Suppressor macrophage (primary cell): ENCODE measurements at places on chromosomes 11 and 22.

GRCh38 chr11:12993626-12994025 lies 15.5 kb upstream of the RASSF10 start:
- DNase-seq = no peak

GRCh38 chr11:3835751-3836150 lies 5.0 kb downstream of the RHOG start:
- DNase-seq = peak; percentile 60

DNA sequence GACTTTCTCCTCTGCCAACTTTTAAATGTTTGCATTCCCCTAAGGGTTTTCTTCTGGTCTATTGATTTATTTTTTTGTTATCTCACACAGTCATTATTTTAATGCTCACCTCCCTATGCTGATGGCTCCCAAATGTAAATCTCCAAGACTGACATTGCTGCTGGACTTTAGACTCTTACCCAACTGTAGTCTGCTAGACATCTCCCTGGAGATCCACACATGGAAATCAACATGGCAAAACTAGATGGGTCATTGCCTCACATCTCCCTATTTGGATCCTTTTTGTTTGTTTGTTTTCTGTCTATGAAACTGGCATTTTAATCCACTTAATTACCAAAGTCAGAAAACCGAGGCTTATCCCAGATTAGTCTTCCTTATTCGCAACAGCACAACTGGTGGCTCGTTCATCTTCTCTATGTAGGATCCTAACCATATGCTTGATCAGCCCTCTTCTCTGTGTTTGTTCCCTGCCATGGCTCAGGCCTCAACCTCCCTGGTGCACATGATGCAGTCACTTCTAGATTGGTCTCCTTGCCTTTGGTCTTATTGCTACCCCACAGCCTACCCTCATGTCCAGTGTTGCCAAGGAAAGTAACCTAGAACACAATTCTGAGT lies 37.3 kb downstream of the SC5D start:
- DNase-seq = no peak

- DNase-seq = no peak
Observed at GRCh38 chr22:40147388-40148176, 30.1 kb upstream of the TNRC6B start.

GRCh38 chr11:102846292-102846691 lies 2.9 kb upstream of the MMP3 start:
- no peak for DNase-seq

DNA sequence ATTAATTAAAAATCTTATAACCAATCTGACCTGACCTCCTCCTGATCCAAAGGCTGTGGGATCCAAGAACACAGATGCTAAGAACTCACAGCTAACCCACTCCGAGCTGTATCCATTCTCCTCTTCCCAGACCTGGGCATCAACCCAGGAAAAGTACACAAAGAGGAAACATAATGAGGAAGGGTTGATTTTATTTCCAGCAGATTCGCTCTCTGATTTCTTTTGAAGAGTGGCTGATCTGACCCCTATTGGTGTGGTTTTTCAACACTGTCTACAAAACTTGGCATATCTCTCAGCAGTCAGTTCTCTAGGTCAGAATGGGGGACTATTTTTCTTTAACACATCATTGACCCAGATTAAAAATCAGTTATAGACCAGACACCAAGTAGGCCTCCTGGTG lies 201.9 kb upstream of the UBASH3B start:
- DNase-seq = no peak

DNA sequence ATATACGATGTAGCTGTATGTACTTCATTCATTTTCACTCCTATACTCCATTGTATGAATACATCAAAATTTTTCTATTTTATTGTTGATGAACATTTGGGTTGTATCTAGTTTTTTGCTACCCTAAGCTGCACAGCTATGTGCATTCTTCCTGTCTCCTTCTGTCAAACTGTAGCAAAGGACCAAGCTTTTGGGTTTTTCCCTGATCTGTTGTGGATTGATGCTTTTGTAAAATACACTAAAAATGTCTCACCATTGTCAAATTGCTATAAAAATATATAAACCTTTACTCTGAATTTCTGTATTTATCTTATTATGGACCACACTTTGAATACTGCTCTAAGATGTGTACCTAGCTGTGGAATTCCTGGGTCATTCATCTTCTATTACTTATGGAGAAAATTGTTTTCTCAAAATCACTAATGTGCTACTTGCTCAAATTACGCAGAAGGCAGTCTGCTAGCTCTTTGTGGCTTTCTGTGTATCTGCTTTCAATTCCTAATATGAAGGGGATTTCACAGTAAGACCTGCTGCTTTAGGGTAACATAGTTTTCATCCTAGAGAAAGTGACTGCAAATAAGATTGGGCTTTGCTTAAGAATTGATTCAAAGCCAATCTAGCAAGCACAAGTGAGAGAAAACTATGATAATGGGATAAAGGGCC lies 123.4 kb downstream of the CYP2R1 start:
- DNase-seq = no peak

- DNase-seq = no peak
Observed at GRCh38 chr11:61691380-61692156, 11.4 kb downstream of the DAGLA start.

DNA sequence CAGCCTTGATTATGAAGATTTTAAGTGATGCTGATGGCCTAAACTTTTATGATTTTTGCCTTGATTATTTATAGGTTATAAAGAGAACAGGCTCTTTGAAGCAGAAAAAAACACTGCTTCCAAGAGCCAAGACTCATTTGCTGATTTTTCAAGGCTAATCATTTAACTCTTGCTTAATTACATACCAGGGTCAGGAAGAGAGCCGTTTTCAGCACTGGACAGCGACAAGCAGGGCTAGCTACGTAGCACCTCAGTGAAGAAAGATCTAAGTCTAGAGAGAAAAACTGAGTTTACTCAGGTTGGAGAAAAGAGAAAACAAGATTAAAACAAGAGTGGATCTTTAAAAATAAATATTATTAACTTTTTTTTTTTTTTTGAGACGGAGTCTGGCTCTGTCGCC lies 615.4 kb upstream of the B3GAT1 start:
- DNase-seq = peak; percentile 10

DNA sequence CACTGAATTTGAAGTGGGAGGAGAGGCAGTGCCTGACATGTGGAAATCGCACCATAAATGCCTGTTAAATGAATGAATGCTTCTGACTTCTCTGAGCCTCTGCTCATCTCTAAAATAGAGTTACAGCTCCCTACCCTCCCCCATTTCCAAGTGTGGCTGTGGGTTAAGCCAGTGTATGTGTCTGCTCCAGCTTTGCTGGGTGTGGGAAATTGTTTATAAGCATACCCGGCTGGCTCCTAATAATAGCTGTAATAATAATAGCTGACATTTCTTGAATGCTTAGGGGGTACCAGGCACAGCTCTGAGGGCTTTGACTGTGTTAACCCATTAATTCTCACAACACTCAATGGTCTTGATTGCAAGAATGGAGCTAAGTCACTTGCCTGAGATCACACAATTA lies 7.0 kb upstream of the FCHSD2 start:
- DNase-seq = no peak

GRCh38 chr11:48044577-48044976 lies 64.2 kb downstream of the PTPRJ start:
- DNase-seq = peak; percentile 84

GRCh38 chr11:84800755-84801346 lies 826.3 kb downstream of the DLG2 start:
- no peak for DNase-seq

GRCh38 chr22:27730641-27731433 lies 70.7 kb downstream of the MN1 start:
- DNase-seq = no peak

- peak; percentile 80 for DNase-seq
Observed at GRCh38 chr22:42895087-42895486, 38.0 kb upstream of the ARFGAP3 start.

- DNase-seq = no peak
Observed at GRCh38 chr11:120430146-120430545, 81.4 kb upstream of the GRIK4 start.

GRCh38 chr11:113481672-113482071 lies 6.5 kb upstream of the DRD2 start:
- no peak for DNase-seq

DNA sequence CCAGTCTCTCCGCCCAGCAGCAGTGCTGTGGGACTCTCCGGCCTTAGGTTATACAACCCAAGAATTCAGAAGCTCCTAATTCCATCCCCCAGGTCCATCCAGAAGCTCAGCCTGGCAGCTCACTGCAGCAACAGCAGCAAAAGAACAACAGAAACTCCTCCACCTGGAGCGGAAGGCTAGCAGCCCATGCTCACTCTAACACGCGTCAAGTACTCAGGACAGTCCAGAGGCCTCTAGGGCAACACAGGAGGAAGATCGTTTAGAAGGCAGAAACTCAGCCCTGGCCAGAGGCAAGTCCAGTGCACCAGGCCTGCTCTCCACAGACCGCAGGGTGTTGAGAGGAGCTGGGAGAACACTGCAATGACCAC lies 17.1 kb downstream of the PLA2G6 start:
- DNase-seq = no peak

GRCh38 chr11:76798202-76798581 lies 15.0 kb downstream of the TSKU start:
- no peak for DNase-seq

GRCh38 chr11:13495929-13496328 lies at the start of gene PTH:
PTH (minus strand) TSS chr11:13495997; CDS start chr11:13492855, 3,142 bp downstream.
- no peak for DNase-seq

GRCh38 chr22:38845004-38845740 lies 1.3 kb upstream of the NPTXR start:
- no peak for DNase-seq

- peak; percentile 75 for DNase-seq
Observed at GRCh38 chr11:14644226-14645014, 816 bp downstream of the PDE3B start.

DNA sequence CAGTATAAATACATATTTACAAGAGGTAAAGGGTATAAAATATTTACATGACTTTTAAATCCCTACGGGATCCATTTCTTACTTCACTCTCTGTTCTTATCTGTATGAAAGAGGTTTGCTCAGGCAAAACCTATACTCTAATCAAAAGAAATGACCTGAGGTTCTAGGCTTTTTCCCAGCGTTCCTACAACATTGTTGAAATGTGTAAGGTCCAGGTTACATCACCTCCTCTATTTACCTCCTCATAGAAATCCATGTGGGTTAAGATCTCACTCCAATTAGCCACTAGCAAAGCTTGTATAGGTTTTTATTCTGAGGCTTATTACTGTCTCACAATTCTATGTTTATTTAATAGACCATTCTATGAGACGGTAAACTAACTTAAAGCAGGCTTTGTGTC lies 12.0 kb upstream of the OR51L1 start:
- no peak for DNase-seq

DNA sequence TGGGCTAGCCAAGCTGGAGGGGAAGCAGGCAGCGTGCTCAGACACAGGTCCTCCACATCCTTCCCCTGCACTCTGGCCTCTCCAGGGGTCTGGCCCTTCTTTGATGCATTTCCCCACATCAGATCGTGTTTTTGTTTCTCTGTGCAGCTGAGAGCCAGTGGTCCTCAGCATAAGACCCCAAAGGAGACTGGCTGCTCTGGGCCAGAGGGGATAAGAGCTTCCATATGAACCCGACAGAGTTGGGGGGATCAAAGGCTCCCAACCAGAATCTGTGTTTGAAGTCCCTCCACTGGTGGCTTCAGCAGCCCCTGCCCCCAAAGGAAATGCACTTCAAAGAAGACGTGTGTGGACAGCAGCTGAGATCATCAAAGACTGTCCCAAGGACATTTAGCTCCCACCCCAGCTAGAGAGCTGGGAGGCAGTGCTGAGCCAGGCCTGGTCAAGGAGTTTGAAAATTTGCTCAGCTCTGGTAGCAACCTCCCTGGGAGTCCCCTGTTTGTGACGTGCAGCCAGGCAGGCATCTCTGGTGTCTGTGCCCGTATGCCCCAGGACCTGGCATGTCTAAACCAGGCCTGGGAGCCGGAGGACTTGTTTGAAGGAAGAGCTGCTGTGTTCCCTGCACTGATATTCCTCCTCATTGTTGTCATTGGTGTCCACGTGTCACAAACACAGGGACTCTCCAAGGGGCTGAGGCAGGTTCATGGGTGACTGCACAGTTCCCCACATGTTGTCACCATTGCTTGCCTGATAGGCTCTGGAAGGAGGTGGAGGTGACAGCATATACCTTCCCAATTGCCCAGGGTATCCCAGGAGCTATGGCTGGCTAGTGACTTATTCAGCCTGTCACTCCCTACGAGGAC lies 99.0 kb downstream of the AMOTL1 start:
- no peak for DNase-seq

- DNase-seq = peak; percentile 53
Observed at GRCh38 chr11:12128301-12128751, 17.9 kb downstream of the MICAL2 start.

GRCh38 chr11:21811572-21811971 lies 381.3 kb upstream of the ANO5 start:
- no peak for DNase-seq

DNA sequence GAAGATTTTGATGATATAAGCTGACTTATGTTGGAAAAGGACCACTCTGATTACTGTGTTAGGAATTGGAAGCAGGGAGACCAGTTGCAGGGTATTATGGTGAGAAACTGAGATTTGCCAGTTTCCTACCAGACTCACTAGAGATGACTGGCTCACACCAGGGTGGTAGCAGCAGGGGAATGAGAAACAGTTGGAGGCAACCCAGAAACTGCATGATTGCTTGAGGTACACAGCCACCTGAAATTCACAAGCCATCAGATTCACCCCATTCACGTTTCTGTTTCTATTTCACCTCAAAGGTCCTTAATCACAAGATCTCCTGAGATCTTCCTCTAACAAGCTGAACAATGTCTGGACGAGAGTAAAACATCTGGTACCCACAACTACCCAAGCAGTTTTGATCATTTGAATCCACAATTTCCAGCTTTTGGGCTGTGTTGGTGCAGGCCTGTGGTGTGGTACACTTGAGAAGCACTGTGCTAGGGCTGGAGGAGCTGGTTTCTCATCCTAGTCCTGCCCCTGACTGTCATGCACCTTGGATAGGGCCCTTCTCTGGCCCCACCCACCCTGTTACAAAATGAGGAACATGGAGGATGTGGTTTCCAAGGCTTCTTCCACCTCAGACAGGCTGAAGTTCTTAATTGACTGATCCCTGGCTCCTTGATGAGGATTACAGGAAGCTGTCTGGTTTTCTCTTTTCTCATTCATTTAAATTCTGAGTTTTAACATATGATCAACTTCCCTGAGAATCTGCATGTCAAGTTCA lies 233.4 kb downstream of the INSC start:
- no peak for DNase-seq

- DNase-seq = no peak
Observed at GRCh38 chr22:30198921-30199320, 47.6 kb downstream of the LIF start.
